ENCODE measurements at places on chromosomes 7 and 10.

DNA sequence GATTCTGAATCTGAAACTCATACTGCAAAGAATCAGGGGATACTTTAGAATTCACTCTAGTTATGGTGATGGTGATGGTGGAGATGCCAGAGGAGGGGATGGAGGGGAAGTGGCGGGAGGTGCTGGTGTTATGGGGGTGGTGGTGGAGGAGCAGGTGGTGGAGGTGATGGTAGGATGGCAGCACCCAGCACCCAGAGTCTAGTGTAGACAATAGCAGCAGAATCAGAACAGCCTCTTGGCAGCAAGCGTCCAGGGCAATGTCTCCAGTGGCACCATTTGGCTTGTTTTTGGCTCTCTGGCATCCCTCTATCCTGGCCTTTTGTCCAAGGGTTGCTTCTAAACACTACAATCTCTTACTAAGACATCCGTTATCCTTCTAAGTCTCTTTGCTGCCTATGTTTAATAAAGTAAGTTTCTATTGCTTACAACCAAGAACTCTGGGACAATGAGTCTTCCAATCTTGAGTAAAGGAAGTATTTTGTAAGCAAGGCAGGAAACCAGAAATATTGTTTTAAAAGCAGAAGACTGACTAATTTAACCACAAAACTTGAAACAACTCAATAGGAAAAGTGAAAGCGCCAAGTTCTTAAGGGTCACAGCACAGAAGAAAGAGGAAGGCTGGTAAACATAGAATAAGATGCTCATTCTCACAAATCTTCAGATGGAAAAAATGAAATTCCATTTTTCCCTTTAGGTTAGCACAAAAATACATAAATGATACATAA lies 42.4 kb upstream of the GDF10 start:
- no peak for DNase-seq

GRCh38 chr7:51430480-51431086 lies 114.0 kb upstream of the COBL start:
- peak; percentile 46 for DNase-seq

- DNase-seq, result no peak
Observed at GRCh38 chr7:51160411-51160810, 156.2 kb downstream of the COBL start.

DNA sequence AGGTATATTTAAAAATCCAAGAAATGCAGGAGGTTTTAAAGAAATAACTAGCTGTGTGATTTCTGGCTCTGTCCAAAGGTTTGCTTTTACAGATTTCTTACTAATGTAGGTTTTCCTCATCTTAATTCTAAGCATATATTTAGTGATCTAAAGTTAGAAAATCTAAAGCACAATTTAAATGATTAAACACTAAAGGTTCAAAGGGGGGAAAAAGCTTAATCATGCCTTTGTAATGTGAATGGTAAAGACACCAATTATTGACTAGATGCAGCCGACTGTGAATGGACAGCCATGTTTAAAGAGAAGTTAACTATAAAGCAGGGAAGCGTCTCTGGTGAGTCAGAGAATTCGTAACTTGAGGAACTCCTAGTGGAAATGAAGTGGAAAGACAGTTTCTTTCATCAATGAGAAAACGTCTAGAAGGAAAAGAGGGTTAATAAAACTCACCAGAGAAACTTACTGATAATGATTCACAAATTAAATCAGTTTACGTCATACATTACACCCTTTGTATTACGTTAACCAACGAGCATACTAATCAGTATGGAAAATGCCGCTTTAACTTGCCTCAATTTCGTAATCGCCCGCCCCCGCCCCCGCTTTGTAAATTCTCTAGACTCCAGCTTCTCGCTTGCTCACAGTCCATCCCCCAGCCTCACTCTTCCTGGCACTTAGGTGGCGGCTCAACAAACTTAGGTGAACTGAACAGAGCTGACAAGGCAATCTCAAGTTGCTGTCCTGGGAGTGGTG lies 1.1 kb upstream of the HBP1 start:
- peak; percentile 76 for DNase-seq

DNA sequence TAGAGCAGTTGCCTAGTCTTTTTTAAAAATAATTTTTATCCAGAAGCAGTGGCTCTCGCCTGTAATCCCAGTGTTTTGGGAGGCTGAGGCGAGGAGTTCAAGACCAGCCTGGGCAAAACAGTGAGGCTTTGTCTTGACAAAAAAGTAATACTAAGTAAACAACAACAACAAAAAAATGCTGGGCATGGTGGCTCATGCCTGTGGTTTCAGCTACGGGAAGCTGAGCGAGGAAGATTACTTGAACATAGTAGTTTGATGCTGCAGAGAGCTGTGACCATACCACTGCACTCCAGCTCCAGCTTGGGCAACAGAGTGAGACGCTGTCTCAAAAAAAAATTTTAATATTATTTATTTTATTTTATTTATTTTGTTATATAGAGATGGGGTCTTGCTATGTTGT lies 31.3 kb upstream of the TPST1 start:
- DNase-seq, result no peak

GRCh38 chr7:137753948-137754851 lies 92.6 kb downstream of the DGKI start:
- no peak for DNase-seq

Measured in stimulated activated CD4-positive, alpha-beta T cell treated with anti-CD3 and anti-CD28 coated beads, Interleukin-2, amount 100 ng/mL, for 24 hours (primary cell).